Urothelium cell line (cell line): ENCODE measurements at places on chromosomes 5 and 9.

DNA sequence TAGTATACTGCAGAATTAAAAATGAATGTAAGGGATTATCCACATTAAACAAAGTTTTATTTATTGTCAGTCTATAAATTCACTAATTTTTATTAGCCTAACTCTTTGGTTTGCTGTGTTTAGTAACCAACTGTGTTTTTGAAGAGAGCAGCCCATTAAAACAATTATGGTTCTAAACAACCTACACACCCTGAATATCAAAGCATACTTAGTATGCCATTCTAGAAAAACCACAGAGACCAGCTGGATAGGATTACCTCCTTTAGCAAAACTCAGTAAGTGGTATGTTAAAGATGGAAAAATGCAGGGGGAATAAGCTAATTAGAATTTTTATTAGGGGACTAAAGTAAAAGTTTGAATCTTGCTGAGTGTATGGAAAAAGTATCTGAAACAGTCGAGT lies 1981.7 kb upstream of the NUDT12 start:
- DNase-seq: no peak

GRCh38 chr5:129019401-129019908 lies 54.2 kb downstream of the SLC27A6 start:
- DNase-seq: no peak

DNA sequence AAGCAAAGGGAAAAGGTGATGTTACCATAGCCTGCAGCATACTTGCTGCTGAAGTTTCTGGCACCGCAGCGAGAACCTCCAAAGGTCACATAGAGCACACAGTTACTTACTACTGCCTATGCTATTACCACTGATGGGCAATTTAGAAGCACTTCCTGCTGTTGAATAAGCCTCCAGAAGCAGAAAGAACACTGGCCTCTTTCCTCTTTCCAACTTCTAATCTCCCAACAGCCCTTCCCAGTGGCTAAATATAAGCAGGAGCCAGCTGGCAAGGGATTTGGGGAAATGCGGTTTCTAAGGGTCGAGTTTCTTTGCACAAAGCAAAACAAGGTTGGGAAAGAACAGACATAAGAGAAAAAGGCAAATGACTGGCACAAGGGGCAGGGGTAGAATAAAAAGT lies 669.2 kb upstream of the ACO1 start:
- no peak for DNase-seq

DNA sequence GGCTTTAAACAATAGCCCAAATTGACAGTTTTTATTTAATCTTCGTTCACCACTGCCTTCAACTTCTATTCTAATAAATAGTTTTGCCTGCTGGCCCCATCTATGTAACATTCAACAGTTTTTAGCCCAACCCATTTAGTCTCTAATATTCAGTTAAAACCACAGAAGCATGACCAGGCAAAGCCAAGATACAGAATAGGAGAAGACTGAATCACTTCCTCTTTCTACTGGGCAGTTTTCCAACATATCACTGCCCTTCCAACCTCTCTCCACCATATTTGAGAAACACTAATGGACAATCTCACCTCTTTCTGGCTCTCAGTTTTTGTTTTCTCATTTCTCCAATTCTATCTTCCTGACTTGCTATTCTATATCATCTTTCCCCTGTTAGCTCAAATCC lies 352.9 kb downstream of the DNAH5 start:
- DNase-seq: peak; percentile 67

DNA sequence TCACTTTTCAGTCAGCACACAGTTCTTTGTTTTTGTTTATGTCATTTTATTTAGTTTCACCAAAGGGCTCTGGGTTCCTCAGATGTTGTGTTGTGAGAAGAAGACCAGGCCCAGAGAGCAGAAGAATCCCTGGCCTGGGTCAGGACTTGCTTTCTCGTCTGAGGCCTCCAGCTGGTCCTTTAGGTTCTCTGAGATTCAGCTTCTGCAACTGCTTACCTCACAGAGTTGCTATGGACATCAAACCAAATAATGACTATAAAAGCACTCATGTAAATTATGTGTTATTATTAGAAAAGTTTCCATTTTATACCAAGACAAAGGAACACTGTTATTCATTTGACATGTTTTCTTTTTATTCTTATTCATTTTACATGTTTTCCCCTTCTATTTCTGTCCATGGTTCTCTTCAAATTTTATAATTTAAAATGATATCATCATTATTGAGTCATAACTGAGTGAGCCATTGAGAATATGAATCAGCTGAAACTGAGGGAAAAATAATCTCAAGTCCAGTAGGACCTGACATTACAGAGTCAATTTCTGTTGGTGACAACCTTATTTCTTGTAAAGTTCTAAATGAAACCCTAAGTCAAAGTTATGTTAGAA lies 44.0 kb upstream of the GLRX start:
- DNase-seq: no peak

DNA sequence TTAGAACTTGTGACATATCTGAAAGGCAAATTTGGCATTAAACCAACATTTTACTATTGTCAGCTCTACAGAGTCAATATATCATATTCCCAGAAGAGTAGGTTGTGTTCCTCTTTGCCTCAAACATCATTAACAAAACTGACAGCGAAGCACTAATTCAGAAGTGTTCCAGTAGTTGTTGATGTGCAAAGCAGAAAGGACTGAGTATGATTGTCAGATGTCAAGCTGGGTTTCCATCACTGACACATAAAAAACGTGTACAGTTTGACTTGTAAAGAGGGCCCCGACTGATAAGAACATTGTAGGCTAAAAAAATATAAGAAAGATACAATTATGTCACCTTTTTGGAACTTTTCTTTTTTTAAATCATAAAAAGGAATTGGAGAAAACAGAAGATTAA lies 101.5 kb upstream of the ZNF608 start:
- DNase-seq: no peak

GRCh38 chr5:61301341-61302199 lies 30.5 kb upstream of the ZSWIM6 start:
- peak; percentile 85 for DNase-seq

DNA sequence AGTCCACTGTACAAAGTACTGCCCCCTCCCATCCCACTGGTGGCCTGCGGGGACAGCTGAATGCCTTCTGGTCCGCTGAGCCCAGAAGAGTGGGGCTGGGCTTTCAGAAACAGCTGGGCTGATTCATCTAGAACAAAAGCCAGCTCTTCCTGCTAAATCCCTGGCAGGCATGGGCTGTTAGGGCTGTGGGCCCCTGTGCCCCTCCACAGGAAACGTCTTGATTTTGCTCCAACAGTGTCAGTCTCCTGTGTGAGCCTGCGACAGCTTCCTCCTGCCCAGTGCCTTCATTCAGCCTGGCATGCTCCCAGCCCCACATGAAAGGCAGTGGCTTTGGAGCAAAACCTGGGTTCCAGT lies 6.9 kb upstream of the GSN start:
- peak; percentile 27 for DNase-seq

- no peak for DNase-seq
These were observed 179.9 kb downstream of the PCSK1 start for GRCh38 chr5:96253140-96253539.

DNA sequence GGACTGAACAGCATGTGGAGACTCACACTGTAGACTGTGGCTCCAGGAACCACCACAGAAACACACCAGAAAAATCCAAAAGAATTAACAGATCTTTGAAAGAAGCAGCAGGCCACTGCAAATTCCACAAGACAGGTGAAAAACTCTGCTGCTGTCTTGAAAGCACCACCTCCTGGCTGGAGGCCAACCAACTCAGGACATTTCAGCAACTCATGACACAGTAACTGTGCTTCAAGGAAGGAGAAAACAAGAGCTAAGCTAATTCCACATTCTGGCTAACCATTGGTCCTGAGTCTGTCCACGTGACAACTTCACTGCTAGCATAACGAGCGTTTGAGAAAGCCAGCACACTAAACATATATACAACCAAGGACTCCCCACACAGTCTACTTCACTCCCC lies 625.1 kb downstream of the PRELID2 start:
- DNase-seq: no peak

DNA sequence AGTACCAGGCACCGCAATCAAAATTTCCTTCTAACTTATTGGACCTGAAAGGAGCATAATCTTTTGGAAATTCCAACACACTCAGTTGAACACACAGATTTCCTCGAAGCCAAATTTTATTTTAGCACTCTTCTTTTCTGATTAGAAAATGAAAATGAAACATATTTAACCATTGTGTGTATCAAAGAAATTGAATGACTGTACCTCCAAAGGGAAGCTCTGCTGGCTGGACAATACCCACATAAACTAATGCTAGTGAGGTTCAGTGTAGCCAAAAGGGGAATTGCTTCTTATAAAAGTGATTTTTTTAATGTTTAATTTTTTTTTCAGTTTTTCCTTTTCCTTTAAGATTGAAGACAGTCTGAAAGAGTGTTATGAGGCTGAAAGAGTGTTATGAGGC lies 239.6 kb upstream of the NREP start:
- no peak for DNase-seq

- no peak for DNase-seq
These were observed 6.0 kb downstream of the SOHLH1 start for GRCh38 chr9:135693265-135693664.

- no peak for DNase-seq
These were observed 29.9 kb downstream of the LPAR1 start for GRCh38 chr9:111008158-111009075.

DNA sequence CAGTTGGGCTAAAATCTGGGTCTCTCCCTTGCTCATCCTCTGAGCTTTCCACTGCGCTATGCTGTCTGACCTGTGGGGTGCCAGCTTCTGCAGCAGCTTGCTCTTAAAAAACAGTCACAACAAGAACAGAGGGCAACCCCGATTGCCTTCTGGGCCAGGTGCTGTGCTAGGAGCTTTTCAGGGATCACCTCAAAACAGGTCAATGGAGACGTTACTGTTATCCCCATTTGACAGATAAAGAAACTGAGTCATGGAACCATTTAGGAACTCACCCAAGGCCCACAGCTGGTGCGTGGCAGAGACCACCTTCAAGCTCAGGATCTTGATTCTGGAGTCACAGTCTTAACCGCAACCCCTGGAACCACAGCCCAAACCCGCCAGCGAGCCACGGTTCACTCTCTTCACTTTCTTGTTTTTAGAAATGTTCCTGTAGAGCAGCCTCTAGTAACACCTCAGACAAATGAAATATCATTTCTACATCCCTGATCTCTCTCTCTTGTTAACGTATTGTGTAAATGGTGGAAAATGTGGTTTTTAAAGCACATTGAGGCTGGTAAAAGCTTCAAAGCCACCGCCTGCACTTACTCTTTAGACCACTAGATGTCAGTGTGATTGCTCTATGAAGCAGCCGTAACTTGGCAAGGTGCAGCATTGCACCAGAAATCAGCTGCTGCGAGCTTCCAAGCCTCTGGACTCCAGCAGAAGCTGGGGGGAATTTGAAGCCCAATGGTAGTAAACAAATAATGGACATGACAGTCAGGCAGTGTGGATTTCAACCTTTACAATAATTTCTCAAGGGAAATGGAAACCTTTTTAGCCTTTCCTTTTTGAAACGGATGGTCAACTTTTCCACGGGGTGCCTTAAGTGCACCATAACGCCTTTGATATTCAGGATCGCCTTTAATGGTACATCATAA lies 1.7 kb downstream of the FYB1 start:
- peak; percentile 88 for DNase-seq

DNA sequence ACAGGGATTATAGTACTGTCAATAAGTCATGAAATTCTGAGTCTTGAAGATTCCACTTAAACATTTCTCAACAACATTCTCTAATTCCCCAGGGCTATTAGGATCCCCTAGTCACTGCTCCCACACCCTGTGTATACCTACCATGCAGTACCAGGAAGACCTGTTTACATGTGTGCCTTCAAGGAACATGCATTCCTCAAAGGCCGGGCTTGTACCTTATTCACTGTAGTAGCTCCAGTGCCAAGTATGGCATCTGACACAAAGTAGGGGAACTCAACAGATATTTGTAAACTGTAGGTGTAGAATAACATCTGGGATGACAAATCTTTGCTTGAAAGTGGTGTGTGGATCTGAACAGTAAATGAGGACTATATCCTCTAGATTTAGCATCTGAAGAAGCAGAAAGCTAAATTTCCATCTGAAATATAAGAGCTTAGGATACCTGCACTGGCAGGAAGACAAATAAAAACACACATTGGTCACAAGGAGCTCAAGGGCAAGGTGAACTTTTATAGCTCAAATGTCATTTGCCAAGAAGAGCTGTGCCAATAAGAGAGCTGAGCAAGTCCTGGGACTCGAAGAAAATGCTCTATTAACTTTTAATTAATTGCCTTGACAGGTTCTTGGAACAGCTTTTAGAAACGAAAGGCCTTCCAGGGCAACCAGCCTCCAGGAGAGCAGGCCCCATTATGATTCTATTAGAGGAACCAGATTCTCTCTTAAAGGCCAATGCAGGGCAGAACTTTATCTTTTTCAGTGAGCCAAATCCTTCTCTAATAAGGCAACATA lies 52.3 kb upstream of the MYOT start:
- DNase-seq: no peak

- no peak for DNase-seq
These were observed 44.2 kb upstream of the SPIN1 start for GRCh38 chr9:88344013-88344412.

- no peak for DNase-seq
These were observed 112.2 kb upstream of the SMC2 start for GRCh38 chr9:103981912-103982311.

GRCh38 chr9:91481972-91482371 lies 58.3 kb upstream of the NFIL3 start:
- DNase-seq: no peak

DNA sequence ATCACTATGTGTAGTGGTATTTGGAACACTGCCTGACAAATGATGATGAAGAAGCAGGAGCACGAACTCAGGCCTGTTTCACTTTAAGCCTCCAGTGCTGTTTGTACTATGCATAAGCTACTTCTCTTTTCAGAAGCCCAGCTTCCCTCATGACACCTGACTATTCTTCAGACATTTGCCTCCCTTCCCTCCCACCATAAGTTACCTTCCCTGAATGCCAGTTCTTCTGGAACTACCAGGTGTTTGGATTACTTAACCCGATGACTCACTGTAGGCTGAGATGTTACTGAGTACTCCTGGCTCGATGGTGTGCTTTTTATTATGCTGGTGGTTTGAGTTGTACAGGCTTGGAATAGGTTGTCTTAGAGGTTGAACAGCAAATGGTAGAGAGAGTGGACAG lies 180.0 kb downstream of the SPATA31D1 start:
- DNase-seq: peak; percentile 26

GRCh38 chr5:96703384-96703920 lies 41.3 kb downstream of the CAST start:
- DNase-seq: no peak

GRCh38 chr9:116202219-116202912 lies 48.8 kb downstream of the PAPPA start:
- no peak for DNase-seq

DNA sequence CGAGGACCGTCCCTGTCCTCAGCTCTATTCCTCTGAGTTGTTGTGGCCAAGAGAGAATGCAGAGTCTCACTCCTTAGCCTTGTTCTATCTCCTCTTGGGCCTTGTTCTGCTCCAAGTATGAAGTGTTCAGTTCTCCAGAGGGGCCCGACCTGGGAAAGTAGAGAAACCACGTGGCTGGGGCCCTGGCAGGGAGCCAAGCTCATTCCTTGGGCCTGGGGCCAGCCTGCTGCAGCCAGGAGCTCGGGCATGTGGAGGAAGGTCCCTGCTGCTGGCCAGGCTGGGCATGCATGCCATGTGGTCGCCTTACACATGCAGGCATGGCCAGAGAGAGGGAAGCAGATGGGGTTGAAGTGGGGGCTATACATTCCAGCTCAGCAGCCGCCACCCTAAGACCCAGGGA lies 60.7 kb downstream of the COL27A1 start:
- DNase-seq: no peak

- no peak for DNase-seq
These were observed 127.7 kb upstream of the PIK3R1 start for GRCh38 chr5:68087866-68088265.
